ENCODE measurements at places on chromosomes 11 and 22. TPM values are rescaled to one million over a fixed set of nuclear protein-coding genes. Genes with fewer than 3 reads are reported as not detected.

Gene PARVG
- 75.6 TPM for total RNA-seq

Gene CDC45
- total RNA-seq: 101 TPM

DNA sequence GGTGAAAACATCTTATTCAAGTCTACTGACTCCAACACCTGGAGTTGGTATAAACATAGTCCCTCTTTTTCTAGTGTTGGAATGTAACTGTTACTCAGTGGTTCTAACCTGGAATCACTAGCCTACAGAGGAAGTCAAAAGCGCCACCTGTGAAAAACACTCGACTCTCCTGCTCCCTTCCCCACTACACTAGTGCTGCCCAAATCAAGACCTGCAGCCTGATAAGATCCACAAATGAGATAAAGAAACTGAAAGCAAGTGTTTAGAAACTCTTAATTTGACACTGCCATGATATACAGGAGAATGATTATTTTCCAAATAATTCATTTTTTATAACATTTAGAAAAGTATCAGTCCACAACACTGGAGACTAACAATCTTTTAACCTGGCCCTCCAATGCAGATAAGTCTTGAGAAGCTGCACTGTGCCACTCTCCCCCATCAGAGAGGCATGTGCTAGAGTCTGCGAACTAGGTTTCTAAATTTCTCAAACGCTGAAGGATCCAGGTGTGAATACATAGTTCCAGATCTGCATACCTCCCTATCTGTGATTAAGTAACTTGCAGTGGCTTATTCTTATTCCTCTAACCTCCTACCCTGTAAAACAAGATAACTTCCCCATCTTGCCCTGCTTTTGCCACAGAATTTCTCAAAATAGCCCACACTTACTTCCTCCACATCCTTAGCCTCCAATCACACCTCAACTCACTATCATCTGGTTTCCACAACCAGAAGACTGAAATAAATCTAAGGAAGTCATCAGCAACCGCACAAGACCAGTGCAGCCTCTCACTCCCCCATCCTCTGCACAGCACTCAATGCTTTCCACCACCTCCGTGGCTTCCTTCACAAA lies 88.1 kb downstream of the RRAS2 start:
- H3K27me3 ChIP-seq: no peaks in the 10 kb centered on the region
- H3K4me3 ChIP-seq: peak overlapping the region; percentile 30
- H3K4me1 ChIP-seq: peaks cover 23% of the 10 kb centered on the region
- peak; percentile 30 for DNase-seq
- H3K36me3 ChIP-seq: peaks cover 21% of the 10 kb centered on the region

GRCh38 chr22:16957781-16958180 lies 50.2 kb downstream of the GAB4 start:
- H3K4me1 ChIP-seq: no peaks in the 10 kb centered on the region
- no peak overlapping the region for H3K27ac ChIP-seq
- no peak overlapping the region for H3K4me3 ChIP-seq
- H3K36me3 ChIP-seq: no peaks in the 10 kb centered on the region
